ENCODE measurements at places on chromosomes 13 and 19.
A peak's percentile ranks its signal among the peaks of the same experiment; 100 is the strongest.

GRCh38 chr13:46339035-46339666 is 47.9 kb downstream of the RUBCNL start:
- no peak for DNase-seq

DNA sequence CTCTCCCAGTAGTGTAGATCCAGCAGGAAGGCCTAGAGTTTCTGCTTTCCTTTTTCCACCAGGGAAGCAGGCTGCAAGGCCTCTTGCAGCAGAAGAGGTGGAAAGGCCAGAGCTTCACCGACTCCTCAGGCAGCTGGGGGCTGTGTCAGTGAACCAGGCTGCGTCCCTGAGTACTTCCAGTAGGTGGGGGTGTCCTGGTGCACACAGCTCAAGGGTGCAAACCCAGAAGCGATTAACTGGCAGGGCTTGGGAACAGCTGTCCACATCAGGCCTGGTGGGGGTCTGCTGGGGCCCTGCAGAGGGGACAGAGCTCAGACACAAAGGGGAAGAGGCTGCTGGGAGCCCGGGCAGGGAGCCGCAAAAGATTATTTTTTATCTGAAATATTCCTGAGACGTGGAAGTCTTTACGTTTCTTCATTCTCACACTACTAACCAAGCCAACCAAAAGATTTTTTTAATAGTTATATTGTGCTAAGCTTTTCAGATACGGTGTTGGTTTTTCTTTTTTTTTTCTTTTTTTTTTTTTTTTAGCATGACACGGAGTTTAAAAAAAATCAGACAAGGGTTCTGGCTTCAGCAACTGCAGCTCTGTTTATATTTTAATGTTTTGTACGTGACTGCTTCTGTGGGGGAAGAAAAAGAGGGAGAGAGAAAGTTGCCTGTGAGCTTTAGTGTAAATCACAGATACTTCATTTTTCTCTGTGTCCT is 11.0 kb downstream of the TSHZ3 start:
- no peak for DNase-seq

DNA sequence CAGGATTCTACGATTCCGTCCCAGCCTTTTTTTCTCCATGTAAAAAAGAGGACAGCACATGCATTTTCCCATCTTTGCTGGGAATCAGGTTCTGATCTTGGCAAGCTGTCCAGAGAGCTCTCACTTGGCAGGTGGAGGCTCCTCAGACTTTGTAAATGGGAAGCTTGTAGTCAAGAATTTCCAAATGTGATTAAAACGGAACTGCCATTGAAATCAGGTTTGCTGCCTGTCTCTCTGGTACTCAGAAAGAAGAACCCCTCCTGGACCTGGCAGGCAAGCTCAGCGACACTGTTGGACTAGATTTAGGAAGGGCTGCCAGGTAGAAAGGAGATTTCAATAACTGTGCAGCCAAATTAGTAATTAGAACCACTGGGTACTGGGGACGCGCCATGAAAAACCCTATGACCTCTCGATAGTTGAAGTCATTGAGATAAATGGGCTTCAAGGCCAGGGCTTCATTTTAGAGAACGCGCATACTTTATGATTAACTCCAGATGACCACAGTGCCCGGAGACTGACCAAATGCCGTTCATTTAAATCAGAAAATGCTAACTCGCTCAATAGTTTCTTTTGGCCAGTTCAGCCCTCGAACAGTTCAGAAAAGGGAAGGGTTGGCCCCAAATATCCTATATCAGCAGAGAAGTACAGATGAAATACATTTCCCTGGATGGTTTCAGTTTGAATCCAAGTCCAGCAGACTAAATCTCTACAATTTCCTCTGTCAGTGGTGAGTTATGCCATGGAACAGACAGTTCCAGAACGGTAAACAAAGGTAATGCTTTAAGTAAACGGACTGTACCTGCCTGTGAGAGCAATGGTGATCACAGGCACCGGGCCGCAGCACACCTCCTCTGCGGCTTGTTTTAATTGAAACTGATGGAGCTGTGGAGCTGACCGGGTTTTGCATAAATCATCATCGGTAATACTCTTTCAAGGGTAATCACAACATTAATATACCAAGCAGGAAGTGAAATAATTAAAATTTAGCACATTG is 517.4 kb downstream of the RFC3 start:
- no peak for DNase-seq

GRCh38 chr13:51234676-51235075 is 12.5 kb downstream of the FAM124A start:
- DNase-seq = no peak

- no peak for DNase-seq
Measured at GRCh38 chr19:38033658-38034491, 126.9 kb downstream of the SIPA1L3 start.

DNA sequence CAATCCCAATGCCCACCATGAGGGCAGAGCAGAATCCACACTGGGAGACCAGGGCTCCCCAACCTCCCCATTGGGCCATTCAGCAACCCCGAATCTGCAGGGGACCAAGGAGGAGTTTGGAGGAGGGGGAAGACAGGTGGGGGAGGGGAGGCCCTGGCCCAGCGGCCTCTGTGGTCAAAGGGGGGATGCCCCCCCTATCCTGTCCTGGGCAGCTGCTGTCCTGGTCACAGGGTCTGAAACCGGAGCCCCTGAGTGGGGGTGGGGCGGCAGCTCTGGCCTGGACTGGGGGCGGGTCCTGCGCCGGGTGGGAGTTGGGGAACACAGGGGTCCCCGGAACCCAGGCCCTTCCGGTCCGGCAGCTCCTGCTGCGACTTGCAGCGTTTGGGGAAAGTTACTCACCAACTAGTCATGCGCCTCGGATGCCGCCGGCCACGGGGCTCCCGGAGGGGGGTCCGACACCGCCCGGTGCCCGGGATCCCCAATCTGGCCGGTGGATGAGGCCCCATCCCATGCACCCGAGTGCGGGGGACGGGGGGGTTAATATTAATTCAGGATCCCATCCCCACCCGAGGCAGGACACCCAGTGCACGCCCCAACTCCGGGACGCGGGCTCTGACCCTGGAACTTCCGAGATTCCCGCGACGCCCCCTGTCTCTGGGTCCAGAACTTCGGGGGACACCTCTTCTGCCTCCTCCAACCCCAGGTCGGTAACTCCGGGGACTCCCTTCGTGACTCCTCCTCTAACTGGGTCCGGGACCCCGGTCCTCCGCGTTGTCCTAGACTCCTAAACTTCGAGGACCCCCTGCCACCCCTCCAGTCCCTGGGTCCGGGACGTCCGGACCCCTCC is 872 bp downstream of the HOMER3 start:
- DNase-seq = no peak

GRCh38 chr19:14056069-14056666 is 5.7 kb downstream of the PALM3 start:
- no peak for DNase-seq

DNA sequence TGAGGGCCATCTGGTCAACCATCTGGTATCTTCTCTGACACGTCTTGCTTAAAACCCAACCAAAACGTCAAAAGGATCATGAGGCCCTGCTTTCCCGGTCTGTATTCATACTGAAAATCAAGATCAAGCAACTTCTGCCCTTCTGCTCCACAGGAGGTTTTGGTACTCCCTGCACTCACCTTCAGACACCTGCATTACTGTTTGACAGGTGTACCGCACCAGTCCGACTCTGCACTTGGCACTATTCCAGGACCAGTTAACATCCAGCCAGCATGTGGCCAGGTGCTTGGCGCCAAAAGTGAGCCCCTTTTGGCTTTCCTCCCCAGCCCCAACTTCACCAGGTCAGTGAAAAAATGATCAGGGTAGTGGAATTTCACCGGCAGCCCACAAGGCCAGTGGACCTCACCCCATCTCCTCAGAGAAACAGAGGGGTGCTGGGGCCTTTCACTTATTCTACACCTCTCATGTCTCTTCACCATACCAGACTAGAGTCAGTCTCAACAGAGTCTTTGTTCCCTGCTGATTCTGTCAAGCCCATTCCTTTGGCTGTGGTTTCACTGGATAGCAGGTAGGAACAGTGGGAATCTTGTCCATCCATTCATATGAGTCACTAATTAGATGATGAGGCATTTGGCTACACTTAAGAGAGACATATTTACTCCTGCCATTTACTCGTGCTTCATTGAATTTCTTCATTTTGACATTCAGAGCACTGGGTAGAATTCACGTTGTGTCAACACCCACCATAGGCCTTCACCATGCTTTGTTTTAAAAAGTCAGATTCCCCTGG is 85.3 kb downstream of the ZNF726 start:
- no peak for DNase-seq

- DNase-seq = no peak
Measured at GRCh38 chr19:51689751-51690453, 3.2 kb upstream of the SPACA6 start.

- DNase-seq = no peak
Measured at GRCh38 chr13:85608255-85608829, 190.9 kb downstream of the SLITRK6 start.

GRCh38 chr19:11168568-11168967 is 13.0 kb upstream of the SPC24 start:
- DNase-seq = no peak

GRCh38 chr19:11321191-11322126 is 18.0 kb downstream of the RAB3D start:
- no peak for DNase-seq

GRCh38 chr19:13022859-13023636 is 27.8 kb downstream of the NFIX start:
- DNase-seq = no peak

GRCh38 chr19:48907671-48908070 is 7.6 kb downstream of the NUCB1 start:
- no peak for DNase-seq

- no peak for DNase-seq
Measured at GRCh38 chr19:32387701-32388392, 17.7 kb upstream of the DPY19L3 start.

DNA sequence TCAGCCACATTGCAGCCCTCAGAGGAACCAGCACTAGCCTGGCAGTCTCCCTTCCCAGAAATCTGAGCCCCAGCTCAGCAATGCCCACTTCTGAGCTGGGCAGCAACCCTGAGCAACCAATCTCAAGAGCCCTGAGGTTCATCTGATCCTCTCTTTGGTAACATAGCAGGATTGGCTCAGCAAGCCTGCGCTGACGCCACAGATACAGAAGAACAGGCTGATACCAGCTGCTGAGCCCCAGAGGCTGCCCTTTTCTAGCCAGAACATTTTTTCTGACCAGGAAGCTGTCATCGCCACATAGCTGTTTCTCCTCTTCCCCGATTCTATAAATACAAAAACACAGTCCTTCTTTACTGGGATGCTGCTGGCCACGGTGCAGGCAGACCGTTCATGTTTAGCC is 59.8 kb downstream of the TRPM4 start:
- no peak for DNase-seq

DNA sequence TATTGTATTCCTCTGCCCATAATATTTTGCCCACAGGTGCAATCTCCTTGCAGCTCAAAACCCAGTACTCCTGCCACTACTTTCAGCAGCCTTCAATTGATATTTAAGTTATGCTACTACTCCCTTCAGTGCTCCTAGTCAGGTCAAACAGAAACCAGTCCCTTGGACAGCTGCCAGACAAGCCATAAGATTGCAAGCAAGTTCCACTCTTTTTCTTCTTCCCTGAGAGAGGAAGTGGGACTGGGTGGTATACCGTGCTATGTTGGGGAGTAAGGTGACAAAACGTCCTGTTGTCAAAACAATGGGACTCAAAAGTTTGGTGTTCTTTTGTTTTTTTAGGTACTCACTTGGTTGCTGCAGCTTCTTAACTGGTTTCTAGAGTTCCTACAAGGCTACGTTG is 63.1 kb upstream of the FRY start:
- no peak for DNase-seq

DNA sequence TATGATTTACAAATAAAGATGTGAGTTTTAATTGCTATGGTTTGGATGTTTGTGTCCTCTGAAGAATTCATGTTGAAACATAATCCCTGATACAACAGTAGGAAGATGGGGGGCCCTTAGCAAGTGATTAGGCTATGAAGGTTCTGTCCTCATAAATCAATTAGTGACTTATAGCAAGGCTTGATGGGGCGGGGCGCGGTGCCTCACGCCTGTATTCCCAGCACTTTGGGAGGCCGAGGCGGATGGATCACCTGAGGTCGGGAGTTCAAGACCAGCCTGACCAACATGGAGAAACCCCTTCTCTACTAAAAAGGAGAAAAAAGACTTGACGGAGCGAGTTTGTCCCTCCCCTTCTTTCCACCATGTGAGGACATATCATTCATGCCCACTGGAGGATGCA is 2486.5 kb upstream of the PCDH20 start:
- no peak for DNase-seq

GRCh38 chr19:1856698-1857603 is 6.4 kb downstream of the KLF16 start:
- peak; percentile 48 for DNase-seq

All from stimulated activated naive CD4-positive, alpha-beta T cell treated with Interleukin-2 at 50 U/mL for 16 hours (primary cell).